ENCODE measurements at places on chromosomes 6 and 20.

GRCh38 chr20:58870293-58871014, 17.9 kb downstream of the GNAS start:
- DNase-seq = peak; percentile 60

GRCh38 chr6:18091382-18091781, 31.1 kb downstream of the NHLRC1 start:
- no peak for DNase-seq

DNA sequence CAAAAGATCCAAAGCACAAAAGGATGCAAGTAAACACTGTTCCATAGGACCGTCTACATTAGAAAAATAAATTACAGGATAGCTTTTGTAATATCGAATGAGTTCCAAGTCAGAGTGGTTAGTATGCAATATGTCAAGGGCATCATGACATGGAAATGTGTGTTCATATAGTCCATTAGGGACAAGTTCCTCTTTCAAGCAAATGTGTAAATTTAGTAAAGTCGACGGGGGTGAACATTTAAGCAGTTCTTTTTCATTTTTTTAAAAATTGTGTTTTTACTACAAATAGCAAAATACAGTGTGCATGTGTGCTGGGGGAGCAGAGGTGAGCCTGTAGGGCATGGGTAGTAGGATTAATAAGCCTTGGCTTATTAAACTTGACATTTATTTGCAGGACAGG, 359.0 kb downstream of the ESR1 start:
- DNase-seq = no peak

DNA sequence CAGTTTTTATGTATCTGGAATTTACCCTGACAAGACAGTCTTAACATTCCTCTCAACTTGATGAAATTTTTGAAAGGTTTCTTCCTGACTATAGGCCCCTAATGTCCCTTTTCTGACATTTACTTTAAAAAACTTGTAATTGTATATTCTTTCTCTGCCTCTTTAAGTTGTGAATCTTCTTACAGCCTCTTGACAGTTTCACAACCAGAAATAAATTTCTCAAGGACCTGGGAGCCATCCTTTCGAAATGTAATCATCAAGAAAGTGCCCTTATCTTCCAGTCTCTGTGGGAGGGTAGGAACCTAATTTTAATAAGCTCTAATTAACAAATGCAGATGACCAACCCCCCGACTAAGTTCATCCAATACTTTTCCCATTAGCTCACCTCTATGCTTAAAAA, 403.6 kb upstream of the GJE1 start:
- DNase-seq = no peak

DNA sequence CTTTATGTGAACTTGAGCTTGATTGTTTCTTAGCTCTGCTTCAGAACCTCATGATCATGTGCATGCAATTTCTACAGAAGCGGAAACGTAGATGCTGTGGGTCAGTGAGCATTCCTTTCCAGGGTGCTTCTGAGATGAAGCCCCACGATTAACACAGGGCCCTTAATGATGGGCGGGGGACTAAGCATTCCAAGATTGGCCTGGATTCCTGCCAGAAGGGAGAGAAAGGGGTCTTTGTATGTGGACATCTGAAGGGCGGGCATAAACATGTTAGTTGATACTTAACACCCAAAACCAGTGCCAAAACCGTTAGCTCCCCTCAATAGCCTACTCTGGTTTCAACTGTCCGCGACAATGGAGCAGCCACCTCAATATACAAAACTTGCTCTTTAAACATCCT, 46.9 kb upstream of the POU3F2 start:
- DNase-seq = no peak

- no peak for DNase-seq
Observed at GRCh38 chr6:170178561-170179477, 112.1 kb downstream of the DLL1 start.

DNA sequence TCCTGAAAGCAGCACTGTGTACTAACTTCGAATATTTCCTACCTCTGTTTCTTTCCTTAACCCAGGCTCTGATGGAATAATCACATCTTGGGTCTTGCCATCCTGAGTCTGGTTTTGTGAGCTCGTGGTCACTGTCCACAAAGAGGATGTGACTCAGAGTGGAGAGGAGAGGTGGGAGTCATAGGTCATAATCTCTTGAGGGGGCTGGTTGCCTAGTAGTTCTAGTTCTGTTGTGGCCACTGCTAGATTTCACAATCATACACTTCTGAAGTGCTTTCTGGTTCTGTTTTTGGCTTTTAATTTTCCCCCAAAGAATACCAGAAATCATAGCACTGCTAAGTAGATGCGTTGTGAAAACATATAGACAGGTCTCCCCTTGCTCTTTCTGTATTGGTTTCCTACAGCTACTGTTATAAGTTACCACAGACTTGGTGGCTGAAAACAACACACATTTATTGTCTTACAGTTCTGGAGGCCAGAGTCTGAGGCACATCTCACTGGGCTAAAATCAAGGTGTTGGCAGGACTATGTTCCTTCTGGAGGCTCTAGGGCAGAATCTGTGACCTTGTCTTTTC, 102.8 kb downstream of the NRSN1 start:
- DNase-seq = no peak

GRCh38 chr6:111625461-111626391, 20.0 kb upstream of the TRAF3IP2 start:
- DNase-seq = peak; percentile 76

- no peak for DNase-seq
Observed at GRCh38 chr6:149173222-149173621, 144.3 kb upstream of the TAB2 start.

GRCh38 chr6:6057442-6058053, 50.8 kb upstream of the NRN1 start:
- DNase-seq = no peak

DNA sequence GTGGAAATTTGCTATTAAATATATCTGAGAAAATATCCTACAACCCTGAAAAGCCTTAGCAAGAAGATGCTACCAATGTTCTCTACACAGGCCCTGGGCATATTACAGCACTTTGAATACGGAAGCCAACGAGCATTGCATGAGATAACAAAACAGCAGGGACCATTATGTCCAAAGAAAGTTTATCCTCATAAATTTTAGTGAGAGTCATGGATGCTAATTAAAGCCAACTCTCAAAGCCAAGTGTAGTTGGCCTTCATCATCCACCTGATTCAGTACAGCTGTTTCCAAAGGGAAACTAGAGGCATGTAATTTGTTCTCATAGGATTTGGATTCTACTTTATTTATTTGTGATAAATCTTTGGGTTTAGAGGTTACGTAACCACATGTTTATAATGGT, 564.8 kb downstream of the RFPL4B start:
- DNase-seq = no peak

GRCh38 chr6:65461121-65461520, 245.9 kb downstream of the EYS start:
- no peak for DNase-seq

DNA sequence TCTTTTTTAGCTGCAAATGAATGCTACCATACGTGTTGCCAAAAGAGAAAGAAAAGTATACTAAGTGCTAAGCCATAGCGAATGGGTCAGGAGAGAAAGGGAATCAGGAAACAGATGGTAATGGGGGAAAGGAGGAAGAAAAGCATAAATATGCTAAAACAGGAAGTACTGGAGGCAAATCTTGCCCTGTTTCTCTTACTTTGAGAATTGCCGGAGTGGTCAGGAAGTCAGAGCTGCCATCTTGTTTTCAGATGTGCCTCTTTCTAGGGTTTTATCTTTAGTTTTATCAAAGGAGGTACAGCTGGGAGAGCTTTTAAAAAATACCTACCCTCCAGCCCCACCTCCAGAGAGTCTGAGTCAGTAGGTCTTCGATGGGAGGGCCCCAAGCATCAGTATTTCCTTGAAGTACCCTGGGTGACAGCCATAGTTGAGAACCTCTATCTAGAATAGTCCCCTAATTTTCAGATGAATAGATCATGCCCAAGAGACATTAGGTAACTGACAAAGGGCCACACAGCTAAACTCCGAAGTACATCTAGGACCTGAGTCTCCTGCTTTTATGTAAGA, 193.3 kb downstream of the CLIC5 start:
- no peak for DNase-seq
